Panc1 (cell line): ENCODE measurements at places on chromosomes 1 and 21. TPM values are rescaled to one million over a fixed set of nuclear protein-coding genes. Genes with fewer than 3 reads are reported as not detected.

DNA sequence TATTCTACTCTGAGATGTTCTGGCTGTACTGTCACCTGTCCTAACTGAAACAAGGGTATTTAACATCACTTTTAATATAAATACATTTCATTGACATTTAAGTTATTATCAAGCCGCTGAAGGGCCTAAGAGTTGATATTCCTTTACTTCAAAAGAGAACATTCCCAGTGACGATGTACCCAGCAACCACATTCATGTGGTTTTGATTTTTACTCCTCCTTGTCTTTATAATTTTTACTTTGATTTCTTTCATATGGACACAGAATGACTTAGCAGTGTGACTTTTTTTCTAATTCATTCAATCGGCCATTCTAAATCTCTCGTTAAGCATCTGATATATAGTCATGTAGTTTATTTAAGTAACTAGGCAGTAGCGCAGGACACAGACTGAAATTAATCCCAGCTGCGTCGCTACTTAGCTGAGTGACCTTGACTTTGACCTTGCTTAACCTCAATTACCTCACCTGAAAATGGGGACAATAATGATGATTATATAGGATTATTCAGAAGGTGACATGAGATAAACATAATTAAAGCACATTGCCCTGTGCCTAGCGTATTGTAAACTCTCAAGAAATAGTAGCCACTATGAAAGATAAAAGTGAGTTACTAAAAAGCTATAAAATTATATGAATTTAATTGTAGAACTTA, 476.6 kb downstream of the SETD4 start:
- no peak overlapping the region for H3K4me3 ChIP-seq
- peaks cover 2% of the 10 kb centered on the region for H3K27me3 ChIP-seq
- DNase-seq, result no peak
- no peak overlapping the region for H3K27ac ChIP-seq
- no peaks in the 10 kb centered on the region for H3K36me3 ChIP-seq

DNA sequence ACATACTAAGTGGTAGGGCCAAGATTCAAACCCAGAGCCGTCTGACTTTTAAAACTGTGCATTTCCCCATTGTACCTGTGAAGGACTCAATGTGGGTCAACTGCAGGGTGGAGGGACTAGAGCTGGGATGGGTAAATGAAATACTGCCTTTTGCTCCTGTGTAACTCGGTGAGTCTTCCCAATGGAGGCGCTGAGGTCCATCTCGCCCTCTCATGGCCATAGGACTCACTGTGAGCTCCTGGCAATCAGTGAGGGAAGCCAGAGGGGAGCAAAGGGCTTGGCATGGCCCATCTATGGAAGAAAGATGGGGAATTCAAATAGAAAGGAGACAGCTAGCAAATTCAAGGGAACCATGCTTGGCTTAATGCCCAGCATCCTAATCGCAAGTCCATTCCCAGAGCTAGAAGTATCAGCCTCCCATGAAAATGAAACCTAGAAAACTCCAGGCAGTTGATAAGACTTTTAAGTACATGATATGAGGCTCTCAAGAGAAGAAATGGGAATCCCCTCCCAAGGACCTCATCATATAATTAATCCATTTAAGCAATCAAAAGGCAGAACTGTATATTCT, 25.4 kb upstream of the CGN start:
- H3K4me1 ChIP-seq, result no peaks in the 10 kb centered on the region
- no peak for DNase-seq
- H3K27ac ChIP-seq, result no peak overlapping the region
- H3K4me3 ChIP-seq, result no peak overlapping the region
- no peaks in the 10 kb centered on the region for H3K36me3 ChIP-seq

AQP10 gene
- not detected for total RNA-seq

CHI3L1 gene
- total RNA-seq, result 0.10 TPM

GRCh38 chr1:11487196-11487751, 8.3 kb downstream of the DISP3 start:
- peaks cover 16% of the 10 kb centered on the region for H3K27me3 ChIP-seq
- no peak for DNase-seq
- H3K4me1 ChIP-seq, result no peaks in the 10 kb centered on the region

OR2L2 gene
- not detected for total RNA-seq

OR4F16 gene
- not detected for total RNA-seq

SLFNL1 gene
- total RNA-seq, result 0.10 TPM

DNA sequence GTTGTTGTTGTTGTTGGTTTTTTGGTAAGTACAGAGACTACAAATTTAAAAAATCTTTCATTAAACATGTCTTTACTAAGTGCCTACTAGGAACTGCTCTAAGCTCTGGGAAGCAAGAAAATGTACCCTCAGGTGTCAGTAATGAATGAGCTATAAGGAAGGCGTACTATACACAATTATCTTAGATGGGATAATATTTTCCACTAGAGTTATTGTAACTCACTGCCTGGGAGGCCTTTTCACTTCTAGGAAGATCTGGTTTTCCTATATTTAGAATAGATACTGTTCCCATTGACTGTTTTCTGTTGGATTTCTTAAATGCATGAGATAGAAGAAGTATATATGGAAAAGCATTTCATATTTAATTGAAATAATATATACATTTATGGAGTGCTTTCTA, 19.6 kb downstream of the CLIC4 start:
- H3K36me3 ChIP-seq, result no peaks in the 10 kb centered on the region
- peaks cover 16% of the 10 kb centered on the region for H3K4me1 ChIP-seq
- no peaks in the 10 kb centered on the region for H3K27me3 ChIP-seq
- H3K4me3 ChIP-seq, result no peak overlapping the region
- H3K27ac ChIP-seq, result no peak overlapping the region

DRAXIN gene
- 0.13 TPM for total RNA-seq

DNA sequence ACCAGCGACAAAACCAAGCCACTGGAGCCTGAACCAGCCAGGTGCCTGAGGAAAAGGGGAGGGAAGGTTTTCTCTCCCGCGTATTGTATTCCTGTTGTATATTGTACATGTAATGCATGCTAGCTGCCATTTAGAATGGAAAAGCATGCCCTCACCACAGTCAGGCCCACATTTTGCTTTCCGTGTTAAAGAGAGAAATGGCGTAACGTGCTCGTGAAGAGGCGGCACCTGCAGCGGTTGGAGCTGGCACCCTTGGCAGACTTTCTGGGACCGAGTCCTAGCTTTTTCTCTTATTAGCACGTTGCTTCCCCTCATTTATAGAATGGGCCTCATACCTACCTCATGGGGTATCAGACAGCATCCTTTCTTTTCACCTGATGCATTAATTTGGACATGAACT, 135.3 kb upstream of the IRF2BP2 start:
- DNase-seq, result no peak

MROH9 gene
- total RNA-seq, result not detected

ZNF648 gene
- not detected for total RNA-seq

PTAFR gene
- total RNA-seq, result 0.13 TPM

CFHR4 gene
- total RNA-seq, result not detected

XCL1 gene
- total RNA-seq, result not detected

GRCh38 chr21:26297851-26298250, 127.3 kb upstream of the APP start:
- no peak overlapping the region for H3K4me3 ChIP-seq
- DNase-seq, result no peak
- no peak overlapping the region for H3K27ac ChIP-seq

- H3K27ac ChIP-seq, result no peak overlapping the region
- no peaks in the 10 kb centered on the region; the same call in 1 of the 2 replicates for H3K4me1 ChIP-seq
- H3K4me3 ChIP-seq, result no peak overlapping the region
- no peaks in the 10 kb centered on the region; the same call in none of the 2 replicates for H3K27me3 ChIP-seq
Observed at GRCh38 chr1:165114022-165114888, 242.3 kb downstream of the LMX1A start.

GRCh38 chr1:113657126-113657525, 102.2 kb downstream of the PHTF1 start:
- no peak overlapping the region for H3K27ac ChIP-seq
- H3K4me1 ChIP-seq, result no peaks in the 10 kb centered on the region
- no peak overlapping the region for H3K4me3 ChIP-seq
- H3K27me3 ChIP-seq, result no peaks in the 10 kb centered on the region
- DNase-seq, result no peak

KLF17 gene
- not detected for total RNA-seq

DNA sequence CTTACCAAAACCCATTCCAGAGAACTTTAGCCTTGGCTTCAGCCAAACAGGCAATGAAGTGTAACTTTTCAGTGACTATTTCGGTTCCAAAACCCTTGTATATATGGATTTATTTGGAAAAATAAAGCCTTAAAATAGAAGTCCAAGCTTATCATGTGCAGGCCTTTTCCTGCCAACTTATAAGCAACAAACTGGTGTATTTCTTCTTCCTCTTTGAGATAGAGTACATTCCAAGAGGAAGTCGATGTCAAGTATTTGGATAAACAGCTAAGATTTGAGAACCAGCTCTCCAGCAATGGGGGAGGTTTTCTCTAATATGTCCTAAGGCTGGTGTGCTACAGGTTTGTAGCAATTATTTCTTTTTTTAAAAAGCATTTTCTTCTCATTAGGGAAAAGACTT, 407.8 kb downstream of the DUSP10 start:
- H3K27me3 ChIP-seq, result no peaks in the 10 kb centered on the region
- no peak overlapping the region for H3K27ac ChIP-seq
- no peaks in the 10 kb centered on the region; the same call in 1 of the 2 replicates for H3K36me3 ChIP-seq
- no peaks in the 10 kb centered on the region for H3K4me1 ChIP-seq

TRIM67 gene
- total RNA-seq, result 0.08 TPM

DNA sequence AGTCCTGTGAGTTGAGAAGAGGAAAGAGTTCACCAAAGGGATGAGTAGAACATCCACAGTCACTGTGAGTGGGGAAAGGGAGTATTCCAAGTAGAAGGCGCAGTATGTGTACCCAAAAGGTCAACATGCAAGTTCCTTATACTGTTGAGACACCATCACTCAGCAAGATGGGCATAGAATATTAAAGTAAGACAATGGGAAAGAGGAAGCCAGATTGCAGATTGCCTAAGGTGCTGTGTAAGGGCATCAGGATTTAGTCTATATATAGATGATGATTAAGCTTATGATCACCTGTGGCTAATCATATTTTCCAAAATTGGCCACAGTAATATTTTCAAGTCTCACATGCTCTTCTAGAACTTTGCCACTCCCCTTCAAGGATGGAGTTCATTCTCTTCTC, 120.1 kb upstream of the CAMK1G start:
- no peak overlapping the region for H3K27ac ChIP-seq
- H3K4me3 ChIP-seq, result no peak overlapping the region
- no peaks in the 10 kb centered on the region for H3K36me3 ChIP-seq

FCRL5 gene
- total RNA-seq, result not detected

DNA sequence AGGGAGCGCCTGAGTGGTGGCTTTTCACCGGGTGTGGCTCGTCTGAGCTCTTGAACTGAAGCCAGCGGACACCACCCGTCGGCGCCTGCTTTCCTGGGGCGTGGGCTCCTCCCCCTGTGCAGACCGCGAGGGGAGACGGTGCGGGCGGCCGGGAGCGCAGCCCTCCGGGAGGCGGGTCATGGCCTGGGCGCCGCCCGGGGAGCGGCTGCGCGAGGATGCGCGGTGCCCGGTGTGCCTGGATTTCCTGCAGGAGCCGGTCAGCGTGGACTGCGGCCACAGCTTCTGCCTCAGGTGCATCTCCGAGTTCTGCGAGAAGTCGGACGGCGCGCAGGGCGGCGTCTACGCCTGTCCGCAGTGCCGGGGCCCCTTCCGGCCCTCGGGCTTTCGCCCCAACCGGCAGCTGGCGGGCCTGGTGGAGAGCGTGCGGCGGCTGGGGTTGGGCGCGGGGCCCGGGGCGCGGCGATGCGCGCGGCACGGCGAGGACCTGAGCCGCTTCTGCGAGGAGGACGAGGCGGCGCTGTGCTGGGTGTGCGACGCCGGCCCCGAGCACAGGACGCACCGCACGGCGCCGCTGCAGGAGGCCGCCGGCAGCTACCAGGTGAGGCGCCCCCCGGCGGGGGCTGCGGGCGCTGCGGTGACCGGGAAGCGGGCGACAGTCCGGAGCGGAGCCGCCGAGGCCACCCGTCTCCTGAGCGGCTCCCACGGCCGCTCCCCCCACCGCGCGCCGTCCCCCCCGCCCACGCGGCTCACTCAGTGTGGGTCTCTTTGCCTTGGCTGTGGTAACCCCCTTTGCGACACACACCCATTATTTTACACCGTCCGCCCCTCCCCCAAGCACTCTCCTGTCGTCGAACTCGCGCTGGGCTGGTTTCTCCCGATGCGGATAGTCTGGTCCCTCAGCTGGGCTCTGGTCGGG, at the start of gene TRIM58:
TSS of gene TRIM58 (plus strand) at position 119 of the 916 bp plus-strand sequence. CDS start at position 179, 60 bp downstream.
- no peak within 1 kb of the TSS; the same call in 1 of the 2 replicates for H3K4me3 ChIP-seq
- no peaks in the 10 kb centered on the region for H3K27me3 ChIP-seq
- no peaks in the 10 kb centered on the region for H3K4me1 ChIP-seq
- no peak within 1 kb of the TSS for H3K27ac ChIP-seq
- no peaks in the 10 kb centered on the region for H3K36me3 ChIP-seq

GOLT1A gene
- 0.49 TPM for total RNA-seq

- H3K4me3 ChIP-seq, result no peak overlapping the region
- no peaks in the 10 kb centered on the region for H3K4me1 ChIP-seq
- DNase-seq, result no peak
- no peaks in the 10 kb centered on the region for H3K36me3 ChIP-seq
Observed at GRCh38 chr1:24084050-24084449, 27.9 kb downstream of the MYOM3 start.

DNA sequence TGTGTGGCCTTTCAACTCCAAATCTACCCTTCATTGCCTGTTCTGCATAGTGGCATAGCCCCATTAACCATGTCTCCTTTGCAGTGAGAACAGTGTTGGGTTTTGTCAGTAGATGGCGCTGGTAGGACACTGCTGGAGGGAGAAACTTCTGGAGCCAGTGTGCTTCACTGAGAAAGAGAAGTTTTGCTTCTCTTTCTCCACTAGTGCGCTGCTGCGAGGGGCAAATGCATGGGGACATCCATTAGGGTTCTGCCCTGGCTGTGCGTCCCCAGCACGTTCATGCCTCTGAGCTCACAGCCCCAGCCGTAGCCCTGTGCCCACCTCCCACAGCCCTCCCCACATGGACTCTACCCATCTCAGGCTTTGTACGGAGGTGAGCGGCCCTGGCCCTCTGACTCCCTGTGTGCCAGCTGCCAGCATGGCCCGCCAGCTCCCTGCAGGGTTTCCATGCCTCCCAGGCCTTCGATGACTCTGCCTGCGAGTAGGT, 53.1 kb downstream of the RIMS3 start:
- no peaks in the 10 kb centered on the region for H3K27me3 ChIP-seq
- no peak overlapping the region for H3K27ac ChIP-seq
- H3K4me3 ChIP-seq, result no peak overlapping the region
- H3K36me3 ChIP-seq, result no peaks in the 10 kb centered on the region
- no peaks in the 10 kb centered on the region for H3K4me1 ChIP-seq
- peak; percentile 64 for DNase-seq

DNA sequence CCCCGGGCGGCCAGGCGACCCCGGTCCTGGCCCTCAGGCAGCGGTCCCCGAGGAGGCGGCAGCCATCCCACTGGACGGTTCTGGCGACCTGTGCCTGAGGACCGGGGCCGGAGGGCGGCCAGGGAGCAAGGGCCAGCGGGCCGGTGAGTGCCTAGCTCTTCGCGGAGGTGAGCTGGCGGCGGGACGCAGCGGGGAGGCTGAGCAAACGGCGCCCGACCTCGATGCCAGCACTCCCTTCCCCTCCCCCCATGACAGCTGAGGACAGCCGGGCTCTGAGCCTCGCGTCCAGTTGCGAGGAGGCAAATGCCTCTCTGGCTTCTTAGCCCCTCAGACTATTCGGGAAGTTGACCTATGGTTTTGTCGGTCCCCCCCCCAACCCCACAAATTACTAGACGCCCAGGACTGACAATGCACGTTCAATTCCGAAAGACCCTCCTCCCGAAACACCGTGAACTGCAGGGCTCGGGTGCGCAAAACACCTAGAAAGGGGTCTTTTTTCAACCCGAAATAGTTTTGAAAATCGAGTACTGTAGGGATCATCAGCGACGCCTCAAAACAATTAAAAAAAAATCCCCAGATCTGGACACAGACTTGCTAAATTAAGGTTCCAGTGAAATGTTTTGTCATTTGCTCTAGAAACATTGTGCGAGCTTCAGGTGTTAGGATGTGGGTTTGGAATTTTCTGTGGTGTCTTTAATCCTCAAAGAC, 8.3 kb downstream of the CDKN2C start:
- peaks cover 2% of the 10 kb centered on the region; the same call in 1 of the 2 replicates for H3K36me3 ChIP-seq
- peaks cover 52% of the 10 kb centered on the region for H3K4me1 ChIP-seq
- H3K27ac ChIP-seq, result peak overlapping the region; percentile 100
- DNase-seq, result no peak
- H3K4me3 ChIP-seq, result peak overlapping the region; percentile 83
